ENCODE measurements at places on chromosomes 6 and 20.

DNA sequence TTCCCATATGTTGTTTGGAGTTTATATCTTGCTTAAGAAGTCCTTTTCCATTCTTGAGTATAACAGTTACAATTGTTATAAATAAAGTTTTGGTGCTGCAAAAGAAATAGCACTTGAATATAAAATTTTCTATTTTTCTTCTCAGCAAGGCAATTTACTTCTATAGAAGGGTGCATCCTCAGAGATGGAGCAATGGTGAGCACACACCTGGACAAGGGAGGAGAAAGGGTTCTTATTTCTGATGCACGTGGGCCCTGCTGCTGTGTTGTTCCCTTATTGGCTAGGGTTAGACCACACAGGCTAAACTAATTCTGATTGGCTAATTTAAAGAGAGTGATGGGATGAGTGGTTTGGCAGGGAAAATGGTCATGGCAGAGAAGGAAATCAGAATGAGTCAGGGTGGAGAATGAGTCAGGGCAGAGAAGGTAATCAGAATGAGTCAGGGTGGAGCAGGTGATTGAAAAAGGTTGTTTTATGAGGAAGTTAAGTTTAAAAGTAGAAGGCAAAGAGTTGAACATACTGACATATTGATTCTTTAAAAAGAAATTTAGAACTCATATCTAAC lies 38.0 kb downstream of the CST8 start:
- DNase-seq = no peak

DNA sequence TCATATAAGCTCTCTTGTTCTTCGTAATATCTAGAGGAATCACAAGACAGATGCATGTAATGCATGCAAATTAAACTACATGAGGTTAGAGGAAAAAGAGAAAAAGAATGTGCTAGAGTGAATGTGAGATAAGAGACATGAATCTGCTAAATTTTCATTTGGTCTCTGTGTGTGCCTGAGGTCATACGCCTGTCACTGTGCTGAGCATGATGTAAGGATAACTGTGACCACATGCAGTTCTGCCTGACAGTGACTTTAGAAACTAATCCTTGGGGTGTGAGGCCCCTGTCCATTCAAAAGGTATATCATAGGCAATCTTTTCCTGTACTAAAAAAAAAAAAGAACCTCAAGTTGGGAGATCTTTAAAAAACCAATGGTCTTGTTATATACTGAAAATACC lies 70.6 kb downstream of the SHPRH start:
- DNase-seq = no peak

DNA sequence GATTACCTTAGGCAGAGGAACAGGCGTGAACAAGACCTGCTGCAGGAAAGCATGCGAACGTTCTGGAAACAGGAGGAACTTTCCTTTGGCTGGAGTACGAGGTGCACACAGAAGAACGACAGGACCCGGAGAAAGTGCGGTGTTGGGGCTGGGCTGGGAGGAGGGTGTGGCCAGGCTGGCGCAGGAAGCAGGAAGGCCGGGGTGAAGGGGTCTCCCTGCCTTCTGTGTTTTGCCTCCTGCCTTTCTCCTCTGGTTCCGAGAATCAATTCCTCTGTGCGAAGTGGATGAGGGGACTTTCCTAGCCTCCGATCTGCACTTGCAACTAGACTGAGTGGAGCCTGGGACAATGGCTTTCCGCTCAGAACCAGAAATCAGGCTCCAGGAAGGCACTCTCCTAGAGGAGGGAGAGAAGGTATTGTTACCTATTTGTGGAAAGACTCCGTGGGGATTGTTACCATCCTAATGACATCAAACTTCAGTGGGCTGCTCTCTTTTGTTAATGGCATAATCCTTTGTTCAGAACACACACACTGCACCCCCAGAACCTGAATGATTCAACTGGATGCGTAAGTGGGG lies 22.9 kb upstream of the PLEKHG1 start:
- no peak for DNase-seq

- no peak for DNase-seq
These were observed 1.1 kb downstream of the L3MBTL3 start for GRCh38 chr6:130019326-130020072.

DNA sequence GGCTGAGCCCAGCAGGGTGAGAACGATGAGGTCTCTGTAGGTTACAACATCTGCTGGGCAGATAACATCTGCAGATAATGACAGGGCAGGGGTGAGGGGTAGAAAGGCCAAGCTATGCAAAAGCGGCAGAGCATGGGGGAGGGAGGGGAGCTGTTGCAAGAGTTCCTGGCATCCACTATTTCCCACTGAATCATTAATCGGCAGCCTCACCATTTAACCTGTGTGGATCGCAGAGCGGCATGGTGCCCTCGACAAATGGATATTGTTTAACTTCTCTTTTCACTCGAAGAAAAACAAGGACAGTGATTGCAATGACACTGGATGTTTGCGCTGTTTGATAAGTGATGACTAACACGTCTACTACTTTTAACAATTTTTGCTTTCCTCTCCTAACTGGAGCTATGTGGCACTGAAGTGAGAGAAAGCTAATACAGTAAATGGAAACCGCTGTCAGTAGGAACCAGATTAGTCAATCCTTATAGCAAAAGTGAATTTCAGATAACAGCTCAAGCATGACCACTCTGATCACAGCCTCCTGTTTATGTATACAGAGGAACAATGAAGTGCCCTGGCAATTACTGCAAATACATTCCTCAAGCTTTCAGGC lies 381.5 kb downstream of the TFAP2A start:
- DNase-seq = no peak

DNA sequence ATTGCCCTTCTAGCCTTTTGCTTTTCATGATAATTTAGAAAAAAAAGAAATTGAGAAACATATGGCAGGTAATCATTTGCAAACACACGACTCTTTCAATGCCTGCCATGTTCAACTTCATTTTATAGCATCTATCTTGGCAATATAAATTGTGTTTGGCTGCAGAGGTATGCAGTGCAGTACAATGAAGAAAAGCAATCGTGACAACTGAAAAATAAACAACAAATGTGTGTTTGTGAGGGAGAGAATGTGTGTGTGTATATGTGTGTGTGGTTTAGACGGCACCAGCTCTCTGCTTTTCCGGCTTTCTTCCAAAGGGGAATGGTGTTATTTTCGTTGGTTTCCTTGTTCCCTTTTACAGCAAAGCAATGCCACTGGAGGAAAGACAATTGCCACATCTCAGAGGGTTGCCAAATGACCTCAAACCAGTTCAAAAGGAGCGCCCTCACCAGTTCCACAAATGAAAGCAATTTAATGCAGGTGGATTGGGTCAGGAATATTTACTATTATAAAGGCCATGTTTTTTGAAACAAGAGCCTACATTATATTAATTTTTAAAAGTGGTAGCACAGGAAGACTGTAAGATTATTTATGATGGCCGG lies 587.2 kb downstream of the PRKN start:
- no peak for DNase-seq

GRCh38 chr20:4998160-4998651 lies 3.1 kb downstream of the SLC23A2 start:
- no peak for DNase-seq

DNA sequence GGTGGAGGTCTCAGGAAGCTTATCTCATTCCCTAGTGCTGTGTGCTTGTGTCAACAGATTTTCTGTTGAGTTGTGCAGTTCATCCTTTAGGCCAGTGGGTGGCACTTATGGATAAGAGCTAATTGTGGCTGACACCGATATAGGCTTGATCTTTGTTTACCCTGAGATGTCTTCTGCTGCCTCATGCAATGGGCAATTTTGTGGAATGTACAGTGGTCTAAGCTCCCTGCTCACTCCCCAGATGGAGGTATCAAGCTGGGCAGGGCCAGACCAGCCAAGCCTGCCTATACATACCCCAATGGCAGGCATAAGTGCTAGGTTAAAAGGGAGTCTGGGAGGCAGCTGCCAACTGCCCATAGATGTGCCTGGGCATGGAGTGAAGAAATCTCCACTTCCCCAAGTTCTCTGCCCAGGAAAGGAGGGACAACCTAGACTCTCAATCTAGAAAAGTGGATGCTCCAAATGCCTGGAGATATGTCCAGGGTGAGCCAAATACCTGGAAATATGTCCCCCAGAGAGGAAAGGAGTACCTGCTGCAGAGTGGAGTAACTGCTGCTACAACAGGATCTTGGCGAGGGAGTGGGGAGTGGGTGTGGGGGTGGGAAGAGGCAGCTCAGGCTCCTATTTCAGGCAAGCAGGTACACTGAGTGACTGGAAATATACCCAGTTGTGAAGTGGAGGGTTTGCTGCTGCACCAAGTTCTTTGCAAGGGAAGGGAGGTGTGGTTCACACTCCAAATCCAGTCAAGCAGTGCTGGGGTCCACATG lies 53.2 kb upstream of the ARG1 start:
- DNase-seq = no peak

DNA sequence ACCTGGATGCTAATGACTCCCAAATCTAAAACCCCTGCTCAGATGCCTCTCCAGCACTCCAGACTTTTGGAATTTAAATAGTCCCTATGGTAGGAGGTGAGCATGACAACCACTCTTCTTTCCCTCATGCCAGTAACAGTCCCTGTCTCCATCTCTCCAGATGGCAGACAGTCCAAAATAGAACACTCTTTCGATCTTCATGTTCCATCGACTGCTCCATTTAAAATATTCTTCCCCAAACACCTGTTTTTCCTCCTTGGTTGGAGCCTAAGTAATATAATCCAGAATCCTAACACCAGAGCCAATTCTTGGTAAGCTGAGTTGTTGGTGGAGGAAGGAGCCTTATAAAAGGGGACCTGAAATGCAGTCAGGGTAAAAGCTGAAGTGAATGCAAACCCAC lies 723.5 kb upstream of the CHD6 start:
- no peak for DNase-seq

DNA sequence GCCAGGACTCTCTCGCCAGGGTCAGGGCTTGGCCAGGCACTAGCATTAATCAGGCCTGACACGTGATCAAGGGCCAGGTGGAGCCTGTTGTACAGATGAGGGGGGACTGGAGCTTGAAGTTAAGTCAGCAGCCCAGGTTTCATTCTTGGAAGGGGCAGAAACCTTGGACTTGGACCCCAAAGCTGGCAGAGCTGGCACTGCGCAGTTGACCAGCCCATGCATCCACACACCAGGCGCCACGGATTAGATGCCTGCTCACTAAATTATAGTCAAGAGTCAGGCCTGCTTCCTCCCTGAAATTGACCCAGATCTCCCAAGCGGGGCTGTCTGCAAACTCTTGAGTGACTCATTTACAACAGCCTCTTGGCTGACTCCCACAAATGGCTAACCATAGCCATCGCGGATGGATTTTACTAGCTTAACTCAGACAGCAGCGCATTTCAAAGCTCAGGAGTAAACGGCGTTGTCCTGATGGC lies 4.1 kb upstream of the TAF4 start:
- DNase-seq = no peak

DNA sequence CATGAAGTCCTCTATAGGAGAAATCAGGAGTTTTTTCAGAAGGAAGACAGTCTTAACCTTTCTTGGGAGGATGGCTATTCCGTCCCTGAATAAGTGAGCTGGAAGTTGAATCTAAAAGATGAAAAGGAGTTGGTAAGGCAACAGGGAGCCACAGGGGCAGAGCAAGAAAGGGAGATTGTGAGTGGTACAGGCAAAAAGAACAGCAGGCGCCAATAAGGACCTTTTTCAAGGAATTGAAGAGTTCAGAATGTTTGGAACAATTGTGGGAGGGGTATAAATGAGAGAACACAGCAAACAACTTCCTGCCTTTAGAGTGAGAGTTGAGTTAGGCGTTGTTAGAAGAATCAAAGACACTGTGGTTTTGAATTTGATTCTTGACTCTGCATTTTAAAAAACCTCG lies 1003.7 kb downstream of the EPHA7 start:
- no peak for DNase-seq

DNA sequence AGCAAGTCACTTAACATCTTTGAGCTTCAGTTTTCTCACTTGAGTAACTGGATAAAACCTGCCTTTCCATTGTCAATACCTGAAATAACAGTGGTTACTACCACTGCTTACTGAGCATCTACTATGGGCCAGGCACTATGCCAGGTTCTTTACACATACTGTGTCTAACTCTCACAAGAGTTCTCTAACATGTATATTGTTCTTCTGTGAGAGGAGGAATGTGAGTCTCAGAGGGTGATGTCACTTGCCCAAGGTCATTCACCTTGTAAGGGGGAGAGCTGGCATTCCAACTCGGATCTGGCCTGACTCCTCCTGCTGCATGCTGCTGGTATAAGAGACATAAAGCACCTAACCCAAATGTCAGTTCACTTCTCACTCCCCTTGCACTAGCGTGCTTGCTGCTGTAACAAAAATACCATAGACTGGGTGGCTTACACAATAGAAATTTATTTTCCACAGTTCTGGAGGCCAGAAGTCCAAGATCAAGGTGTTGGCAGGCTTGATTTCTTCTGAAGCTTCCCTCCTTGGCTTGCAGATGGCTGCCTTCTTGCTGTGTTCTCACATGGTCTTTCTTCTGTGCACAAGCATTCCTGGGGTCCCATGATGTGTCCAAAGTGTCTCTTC lies 21.9 kb upstream of the SGK2 start:
- no peak for DNase-seq

DNA sequence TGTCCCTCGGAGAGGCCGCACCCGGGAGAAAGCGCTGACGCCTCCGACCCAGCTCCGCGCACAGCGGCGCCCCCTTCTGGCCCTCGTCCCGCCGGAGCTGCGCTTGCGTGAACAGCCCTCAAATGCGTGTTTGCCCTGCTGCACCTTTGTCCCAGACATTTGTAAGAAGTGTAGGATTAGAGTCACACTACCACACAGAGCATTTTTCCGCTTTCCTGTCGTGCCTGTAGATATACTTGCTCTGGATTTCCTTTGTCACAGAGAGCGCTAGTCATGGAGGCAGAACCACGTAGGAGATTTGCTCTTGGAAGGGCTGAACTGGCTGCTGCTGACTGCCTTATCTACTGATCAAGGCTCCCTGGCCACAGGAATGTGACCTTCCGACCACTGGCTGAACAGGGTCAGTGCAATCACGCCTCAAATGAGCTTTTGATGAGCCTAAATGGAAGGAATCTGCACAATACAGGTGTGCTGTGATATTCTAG lies 62.3 kb downstream of the PAX1 start:
- no peak for DNase-seq

DNA sequence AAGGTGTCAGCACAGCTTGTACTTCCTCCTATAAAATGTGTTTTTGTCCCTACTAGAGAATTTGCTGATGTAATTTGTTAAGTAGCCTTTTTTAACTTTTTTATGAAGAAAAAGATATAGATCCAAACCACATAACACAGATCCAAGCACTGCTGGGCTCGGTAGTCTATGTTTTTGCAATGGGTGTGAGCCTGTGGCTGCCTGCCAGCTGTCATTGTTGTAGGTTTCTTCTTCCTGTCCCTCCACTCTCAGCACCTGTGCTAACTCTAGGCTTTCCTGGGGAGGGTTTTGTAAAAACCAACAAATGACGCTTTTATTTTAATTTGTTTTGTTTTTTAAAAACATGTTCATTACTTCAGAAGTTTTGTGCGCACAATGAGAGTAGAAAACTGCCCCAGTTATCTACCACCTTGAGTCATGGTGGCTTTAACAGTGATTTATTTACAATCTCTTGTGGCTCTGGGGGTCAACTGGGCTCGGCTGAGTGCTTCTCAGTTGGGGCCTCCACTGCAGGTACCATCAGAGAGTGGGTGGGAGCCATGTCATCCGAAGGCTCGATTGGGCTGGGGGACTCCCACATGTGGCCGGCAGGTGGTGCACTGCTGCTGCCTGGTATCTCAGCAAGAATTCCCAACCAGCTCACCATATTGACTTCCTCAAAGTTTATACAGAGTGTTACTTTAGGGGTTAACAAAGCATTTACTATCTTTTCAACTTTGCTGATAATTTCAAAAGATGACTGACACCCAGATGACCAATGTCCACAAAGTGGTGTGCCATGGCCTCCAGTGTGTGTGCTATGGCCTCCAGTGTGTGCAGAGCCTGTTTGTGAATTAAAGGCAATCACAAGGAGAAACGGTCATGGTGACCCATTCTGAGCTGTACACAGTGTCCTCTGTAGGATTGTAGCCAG lies 3.0 kb upstream of the CCR6 start:
- no peak for DNase-seq

- no peak for DNase-seq
These were observed 13.4 kb upstream of the BTN3A2 start for GRCh38 chr6:26351544-26351953.

All from ascending aorta (tissue), 2 donors.